ENCODE measurements at places on chromosomes 1 and 21.
A peak's percentile ranks its signal among the peaks of the same experiment; 100 is the strongest.

- DNase-seq = peak; percentile 50
These were observed 46.6 kb downstream of the TOR3A start for GRCh38 chr1:179128520-179128919.

GRCh38 chr1:198056255-198056654, 100.5 kb upstream of the NEK7 start:
- DNase-seq = peak; percentile 8

GRCh38 chr1:248804771-248805681, 20.7 kb downstream of the SH3BP5L start:
- no peak for DNase-seq

DNA sequence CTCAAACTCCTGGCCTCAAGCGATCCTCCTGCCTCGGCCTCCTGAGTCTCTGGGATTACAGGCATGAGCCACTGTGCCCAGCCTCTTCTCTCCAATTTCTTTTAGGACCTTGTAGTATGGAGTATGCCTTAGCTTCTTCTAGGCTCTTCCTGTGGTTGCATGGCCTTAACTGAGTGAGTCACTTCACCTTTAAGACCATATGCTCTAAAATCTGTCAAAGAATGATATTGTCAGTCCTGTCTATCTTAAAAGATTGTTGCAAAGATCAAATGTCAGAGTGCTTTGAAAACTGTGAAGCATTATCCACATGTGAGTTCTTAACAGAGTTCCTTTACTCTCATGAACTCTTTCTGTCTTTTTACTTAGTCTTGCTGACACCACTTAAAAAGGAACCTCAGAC, 37.2 kb downstream of the ATP2B4 start:
- peak; percentile 56 for DNase-seq

All from kidney tubule cell (primary cell).